Activated naive CD8-positive, alpha-beta T cell treated with anti-CD3 and anti-CD28 coated beads for 36 hours (primary cell): ENCODE measurements at places on chromosomes 2 and 18.

GRCh38 chr2:101984656-101985055 is 7.1 kb upstream of the IL1R2 start:
- DNase-seq = no peak

DNA sequence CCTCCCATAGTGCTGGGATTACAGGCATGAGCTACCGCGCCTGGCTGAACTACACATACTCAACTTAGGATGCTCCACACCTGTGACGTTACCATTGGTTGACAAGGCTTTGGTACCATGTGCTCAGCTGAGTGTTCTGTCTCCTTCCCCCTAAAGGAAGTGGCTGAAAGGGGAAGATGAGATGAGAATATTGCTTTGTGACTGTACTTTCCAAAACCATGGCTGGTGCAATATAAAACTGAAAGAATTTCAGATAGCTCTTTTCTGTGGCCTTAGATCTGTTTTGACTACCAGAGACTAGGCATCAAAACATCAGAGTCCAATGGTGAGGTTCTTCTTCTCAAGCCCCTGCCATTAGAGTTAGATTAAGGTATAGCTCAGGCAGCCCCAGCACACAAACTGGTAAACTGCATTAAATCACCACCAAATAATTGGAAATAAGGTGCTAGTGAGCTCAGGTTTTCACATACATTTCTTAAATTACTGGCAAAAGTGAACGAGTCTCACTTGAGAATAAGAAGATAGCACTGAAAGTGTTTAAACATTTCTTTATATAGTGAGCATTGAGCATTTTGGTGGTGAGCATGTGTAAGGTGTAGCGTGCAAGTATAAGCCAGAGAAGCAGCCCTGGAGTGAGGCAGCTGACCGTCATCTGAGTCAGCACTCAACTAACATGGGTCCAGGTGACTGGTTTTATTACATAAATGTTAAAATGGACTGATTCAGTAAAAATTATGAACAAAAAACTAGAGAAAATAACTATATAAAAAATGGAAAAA is 113.5 kb upstream of the FZD5 start:
- no peak for DNase-seq

- DNase-seq = no peak
Observed at GRCh38 chr2:237672731-237673129, 45.3 kb downstream of the LRRFIP1 start.

GRCh38 chr2:175111200-175111657 is 56.8 kb downstream of the ATF2 start:
- no peak for DNase-seq

DNA sequence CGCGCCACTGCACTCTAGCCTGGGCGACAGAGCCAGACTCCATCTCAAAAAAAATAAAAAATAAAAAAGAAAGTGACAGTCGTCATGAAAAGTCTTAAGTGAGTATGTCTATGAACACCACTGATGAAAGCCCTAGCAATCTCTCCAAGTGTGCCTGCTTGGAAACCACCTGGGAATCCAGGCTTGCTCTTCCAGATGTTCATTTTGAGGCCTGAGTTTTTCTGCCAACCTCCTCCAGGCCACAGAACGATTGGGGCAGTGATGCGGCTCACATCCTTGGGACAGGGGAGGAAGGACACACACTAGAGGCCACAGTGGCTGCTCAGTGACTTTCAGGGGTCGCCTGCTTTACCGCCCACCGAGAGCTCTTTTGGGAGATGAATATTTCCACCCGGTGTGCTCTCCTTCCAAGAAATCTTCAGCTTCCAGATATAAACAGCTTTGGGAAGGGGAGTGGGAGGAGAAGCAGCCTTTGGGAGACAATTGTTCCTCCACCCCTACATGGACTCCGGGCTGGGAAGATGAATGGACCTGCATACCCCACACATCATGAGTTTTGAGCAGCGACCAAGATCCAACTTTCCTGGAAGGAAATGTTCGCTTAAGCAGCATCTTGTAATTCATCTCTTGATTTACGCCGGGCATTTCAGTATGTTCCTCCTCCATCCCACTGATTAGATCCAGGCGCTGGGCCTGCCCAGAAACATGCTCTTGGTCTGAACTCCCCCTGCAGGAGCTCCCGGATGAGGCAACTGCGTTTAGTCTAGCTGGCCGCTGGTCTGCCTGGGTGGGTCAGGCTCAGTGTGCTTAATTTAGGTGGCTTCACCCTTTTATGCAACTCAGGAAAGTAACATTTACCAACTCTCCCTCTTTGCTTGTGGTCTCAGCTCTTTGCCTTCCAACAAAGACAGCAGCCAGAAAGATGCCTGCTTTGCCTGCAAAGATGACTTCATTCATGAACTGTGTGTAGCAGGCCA is 6.2 kb upstream of the ARMC9 start:
- no peak for DNase-seq

- DNase-seq = no peak
Observed at GRCh38 chr2:67471681-67472080, 74.5 kb downstream of the ETAA1 start.

- DNase-seq = no peak
Observed at GRCh38 chr2:104405623-104406022, 448.3 kb upstream of the POU3F3 start.

DNA sequence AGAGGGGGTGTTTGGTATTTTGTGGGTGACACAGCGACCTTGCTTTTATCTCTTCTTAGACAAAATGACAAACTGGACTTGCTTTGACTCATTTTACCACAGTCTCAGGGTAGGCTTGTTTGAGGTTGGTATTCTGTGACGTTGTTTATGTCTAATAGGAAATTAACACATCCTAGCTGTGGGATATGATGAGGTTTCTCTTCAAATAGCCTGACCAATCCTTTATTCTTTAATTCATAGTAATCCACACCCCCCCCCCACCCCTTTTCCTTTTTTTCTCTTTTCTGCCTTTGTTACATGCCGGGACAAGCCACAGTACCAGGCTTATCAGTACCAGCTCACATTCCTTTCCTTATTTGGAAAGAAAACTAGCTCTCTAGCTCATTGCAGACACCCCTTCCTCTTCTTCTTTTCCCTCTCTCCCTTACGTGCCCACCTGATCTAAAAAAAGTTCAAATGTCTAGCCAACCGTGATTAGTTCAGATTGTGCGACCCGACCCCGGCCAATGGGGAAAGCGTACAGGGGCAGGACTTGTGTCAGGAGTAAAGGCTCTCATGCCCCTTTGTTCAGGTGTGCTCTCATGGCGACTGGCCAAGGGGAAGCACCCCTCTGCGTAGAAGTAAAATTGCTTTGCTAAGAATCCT is 52.2 kb upstream of the PTPRM start:
- no peak for DNase-seq

DNA sequence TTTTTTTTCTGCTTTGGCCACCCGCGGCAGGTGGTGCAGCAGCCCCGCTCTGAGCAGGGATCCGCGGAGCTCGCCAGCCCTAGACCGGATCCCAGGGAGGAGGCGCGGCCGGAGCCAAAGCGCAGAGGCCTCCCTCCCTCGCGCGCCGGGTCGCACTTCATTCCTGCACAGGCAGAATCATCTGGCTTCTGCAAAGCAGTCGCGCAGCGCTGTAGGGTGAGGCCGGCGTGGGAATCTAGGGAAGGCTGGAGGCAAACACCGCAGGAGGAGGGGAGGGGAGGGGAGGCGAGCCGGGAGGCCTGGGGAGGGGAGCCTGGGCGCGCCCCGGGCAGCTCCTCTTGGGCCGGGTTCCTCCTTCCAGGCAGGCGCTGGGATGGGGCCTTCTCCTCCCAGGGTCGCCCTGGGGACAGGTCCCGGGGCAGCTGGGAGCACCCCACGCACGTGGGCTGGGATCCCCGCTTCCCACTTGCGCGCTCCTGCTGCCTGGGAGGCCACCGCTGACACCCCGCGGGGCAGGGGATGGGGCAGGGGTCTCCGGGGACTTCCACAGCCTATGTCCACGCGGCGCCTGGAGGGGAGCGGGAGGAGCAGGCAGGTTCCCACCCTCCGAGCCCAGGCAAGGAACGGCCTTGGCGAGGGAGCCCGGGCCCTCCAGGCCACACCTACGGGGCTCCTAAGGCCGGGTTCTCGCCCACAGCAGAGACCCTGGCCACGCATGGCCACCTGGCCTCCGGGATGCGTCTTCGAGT is 45.0 kb downstream of the MBP start:
- no peak for DNase-seq
